ENCODE measurements at places on chromosomes 3 and 15. TPM values are rescaled to one million over a fixed set of nuclear protein-coding genes. Genes with fewer than 3 reads are reported as not detected.

DNA sequence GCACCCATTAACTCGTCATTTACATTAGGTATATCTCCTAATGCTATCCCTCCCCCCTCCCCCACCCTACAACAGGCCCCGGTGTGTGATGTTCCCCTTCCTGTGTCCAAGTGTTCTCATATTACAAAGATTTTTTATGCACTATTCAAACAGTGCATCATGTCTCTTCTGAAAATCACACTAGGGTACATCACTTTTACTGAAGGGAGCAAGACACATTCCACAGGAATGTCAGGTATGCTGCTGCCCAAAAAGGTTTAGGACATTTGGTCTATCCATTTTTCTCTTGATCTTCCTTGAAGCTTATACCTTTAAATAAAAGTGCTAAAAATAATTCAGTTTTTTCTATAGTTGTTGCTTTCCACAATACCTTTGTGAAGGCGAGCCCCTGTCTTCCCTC, 9.2 kb upstream of the EPHA3 start:
- DNase-seq: no peak

GRCh38 chr3:110181226-110181625, 843.9 kb upstream of the DPPA4 start:
- no peak for DNase-seq

DNA sequence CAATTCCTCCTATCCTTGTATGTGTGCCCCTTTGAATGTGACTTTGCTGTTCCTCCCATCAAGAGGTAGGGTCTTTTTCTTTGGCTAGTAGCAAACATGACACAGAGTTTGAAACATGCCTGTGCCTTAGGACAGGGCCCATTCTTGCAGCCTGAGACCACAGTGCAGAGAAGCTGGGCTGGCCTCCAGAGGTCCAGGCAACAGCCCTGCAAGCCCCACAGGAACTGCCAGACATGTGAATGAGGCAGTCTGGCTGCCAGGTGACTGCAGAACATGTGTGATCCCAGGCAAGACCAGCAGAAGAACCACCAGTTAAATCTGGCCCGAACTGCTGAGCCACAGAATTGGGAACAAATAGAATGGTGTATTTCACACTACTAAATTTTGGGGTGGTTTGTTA, 1.2 kb upstream of the HGD start:
- no peak for DNase-seq

GRCh38 chr3:112346491-112347122, 13.7 kb downstream of the CD200 start:
- no peak for DNase-seq

Gene ADPRH
- total RNA-seq: 2.2 TPM

DNA sequence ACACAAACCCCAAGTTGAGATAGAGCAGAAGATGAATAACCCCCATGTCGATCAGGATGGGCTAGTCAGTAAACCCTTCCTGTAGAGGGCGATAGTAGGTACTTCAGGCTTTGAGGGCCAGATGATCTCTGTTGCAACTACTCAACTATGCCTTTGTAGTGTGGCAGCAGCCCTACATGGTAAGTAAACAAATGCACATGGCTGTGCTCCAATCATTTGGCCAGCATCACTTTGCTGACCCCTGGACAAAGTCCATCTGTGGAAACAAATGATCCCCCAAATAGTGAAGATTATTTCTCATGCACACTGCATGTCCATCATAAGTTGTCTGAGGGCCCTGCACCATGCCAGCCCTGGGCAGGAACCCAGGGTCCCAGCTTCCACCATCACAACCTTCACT, 402.2 kb upstream of the PROK2 start:
- DNase-seq: no peak

GRCh38 chr3:67142432-67142831, 144.3 kb downstream of the KBTBD8 start:
- no peak for DNase-seq

GRCh38 chr3:140863580-140864009, 78.0 kb upstream of the SLC25A36 start:
- no peak for DNase-seq

Gene GOLGA8S
- total RNA-seq: 0.44 TPM

DNA sequence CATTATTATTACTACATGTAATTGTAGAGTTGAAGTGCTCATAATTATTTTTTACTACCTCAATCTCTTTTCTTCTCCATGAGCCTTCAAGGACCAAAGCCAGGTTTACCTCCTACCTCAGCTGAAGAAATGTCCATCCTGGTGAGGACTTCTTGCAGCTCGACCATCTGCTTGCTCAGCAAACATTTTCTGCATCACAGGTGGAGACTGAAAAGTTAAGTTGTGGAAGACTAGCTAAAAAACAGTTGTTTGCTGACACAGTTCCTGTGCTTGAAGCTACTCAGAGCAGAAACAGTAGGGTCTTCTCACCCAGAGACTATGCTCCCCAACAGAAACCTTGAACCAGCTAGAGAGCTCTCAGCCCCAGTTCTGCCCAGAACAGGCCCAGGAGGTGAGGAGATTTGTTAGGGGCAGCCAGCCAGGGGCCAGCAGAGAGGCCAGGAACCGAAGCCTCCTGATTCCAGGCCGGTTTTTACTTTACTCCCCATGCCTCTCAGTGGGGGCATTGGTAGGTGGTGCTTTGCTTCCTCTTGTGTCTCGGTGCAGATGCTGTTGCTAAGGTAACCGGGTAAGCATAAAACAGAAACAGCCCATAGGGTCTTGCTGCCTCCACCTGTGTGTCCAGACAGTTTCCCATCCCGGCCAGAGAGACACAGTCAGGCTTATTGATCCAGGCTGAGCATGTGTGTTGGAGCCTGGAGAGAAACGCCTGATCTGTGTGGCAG, 54.9 kb downstream of the CCNL1 start:
- DNase-seq: peak; percentile 51

- no peak for DNase-seq
Observed at GRCh38 chr3:138260611-138261010, 69.0 kb downstream of the NME9 start.

Gene GOLGA8G
- total RNA-seq: not detected

Gene CIB2
- 7.6 TPM for total RNA-seq

- DNase-seq: no peak
Observed at GRCh38 chr15:50166216-50166615, 15.8 kb upstream of the SLC27A2 start.

Gene CP
- 0.32 TPM for total RNA-seq

Gene EEF1AKMT4
- total RNA-seq: 4.5 TPM

GRCh38 chr3:172072543-172072942, 33.2 kb downstream of the FNDC3B start:
- DNase-seq: no peak

- no peak for DNase-seq
Observed at GRCh38 chr15:58362262-58362922, 69.4 kb upstream of the LIPC start.

Gene CACNA1D
- 0.48 TPM for total RNA-seq

- no peak for DNase-seq
Observed at GRCh38 chr3:12984023-12984823, 89.0 kb downstream of the IQSEC1 start.

- no peak for DNase-seq
Observed at GRCh38 chr15:98673133-98673532, 24.8 kb downstream of the IGF1R start.

Gene SKOR1
- total RNA-seq: 0.42 TPM

GRCh38 chr3:16400106-16400931, 113.2 kb downstream of the RFTN1 start:
- no peak for DNase-seq

DNA sequence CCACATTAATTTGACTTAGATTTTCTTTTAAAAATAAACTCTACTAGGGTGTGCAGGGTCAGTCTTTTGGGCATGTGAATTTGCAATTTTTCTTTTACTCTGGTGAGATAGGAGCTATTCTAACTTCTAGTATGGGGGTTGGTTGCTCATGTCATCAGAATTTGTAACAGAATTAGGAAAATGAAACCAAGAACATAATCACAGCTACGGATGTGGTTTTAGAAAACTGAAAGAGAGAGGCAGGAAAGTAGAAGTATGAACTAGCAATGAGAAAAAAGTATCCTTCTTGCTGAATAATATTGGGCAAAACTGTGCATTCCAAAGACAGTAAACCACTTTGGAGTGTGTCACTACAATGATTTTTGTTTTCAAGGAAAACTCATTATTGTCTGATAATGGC, 43.3 kb downstream of the ADPGK start:
- DNase-seq: no peak

Gene ADCY5
- total RNA-seq: 15.3 TPM

Gene CADM2
- total RNA-seq: 2.2 TPM

Gene FOXB1
- total RNA-seq: not detected

GRCh38 chr3:182912474-182912873, 67.9 kb downstream of the DCUN1D1 start:
- no peak for DNase-seq

Gene EIF4E3
- total RNA-seq: 7.7 TPM

DNA sequence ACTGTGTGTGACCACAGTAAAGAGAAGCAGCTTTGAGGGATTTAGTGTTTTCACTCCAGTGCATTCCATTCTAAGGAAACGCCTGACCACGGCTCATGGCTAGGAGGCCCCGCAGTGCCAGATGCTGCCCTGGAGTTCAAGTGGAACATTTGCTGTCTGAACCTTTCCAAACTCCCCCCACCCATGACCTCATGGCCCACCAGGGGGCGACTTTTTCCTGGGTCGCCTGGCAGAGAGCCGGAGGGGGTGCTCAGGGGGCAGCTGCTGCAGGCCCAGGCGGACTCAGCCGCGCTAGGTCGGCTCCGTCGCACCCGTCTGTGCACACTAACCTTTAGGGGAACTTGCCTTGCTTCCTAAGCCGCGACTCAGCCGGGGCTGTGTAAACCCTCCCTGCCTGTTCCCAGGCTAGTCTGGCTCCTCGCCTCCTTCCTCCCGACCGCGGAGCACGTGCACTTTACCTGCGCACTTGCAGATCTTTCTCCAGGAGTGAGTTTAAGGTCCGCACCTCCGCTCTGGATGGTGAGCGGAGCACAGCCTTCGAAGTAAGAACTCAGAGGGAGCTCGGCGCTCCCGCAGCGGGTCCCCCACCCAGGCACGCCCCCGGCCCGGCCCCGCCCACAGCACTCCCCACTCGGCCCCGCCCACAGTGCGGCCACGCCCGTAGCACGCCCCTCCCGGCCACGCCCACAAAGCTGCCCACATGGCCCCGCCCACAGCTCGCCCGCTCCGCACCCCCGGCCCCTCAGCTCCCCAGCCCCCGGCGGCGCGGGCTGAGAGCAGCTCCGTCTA, at the start of gene OCA2:
Gene OCA2, minus strand, starts transcription at position 550 of the 789 bp plus-strand sequence. CDS start 17,441 bp downstream, outside the sequence.
- DNase-seq: peak; percentile 89

Gene APOD
- total RNA-seq: 3.2 TPM

Gene EHD4
- 21.7 TPM for total RNA-seq

Gene LZTFL1
- total RNA-seq: 23.0 TPM

Data from osteocyte (in vitro differentiated cells).